ENCODE measurements at places on chromosomes 12 and 14.

- peak; percentile 37 for DNase-seq
Observed at GRCh38 chr14:28661171-28661772, 105.3 kb upstream of the FOXG1 start.

DNA sequence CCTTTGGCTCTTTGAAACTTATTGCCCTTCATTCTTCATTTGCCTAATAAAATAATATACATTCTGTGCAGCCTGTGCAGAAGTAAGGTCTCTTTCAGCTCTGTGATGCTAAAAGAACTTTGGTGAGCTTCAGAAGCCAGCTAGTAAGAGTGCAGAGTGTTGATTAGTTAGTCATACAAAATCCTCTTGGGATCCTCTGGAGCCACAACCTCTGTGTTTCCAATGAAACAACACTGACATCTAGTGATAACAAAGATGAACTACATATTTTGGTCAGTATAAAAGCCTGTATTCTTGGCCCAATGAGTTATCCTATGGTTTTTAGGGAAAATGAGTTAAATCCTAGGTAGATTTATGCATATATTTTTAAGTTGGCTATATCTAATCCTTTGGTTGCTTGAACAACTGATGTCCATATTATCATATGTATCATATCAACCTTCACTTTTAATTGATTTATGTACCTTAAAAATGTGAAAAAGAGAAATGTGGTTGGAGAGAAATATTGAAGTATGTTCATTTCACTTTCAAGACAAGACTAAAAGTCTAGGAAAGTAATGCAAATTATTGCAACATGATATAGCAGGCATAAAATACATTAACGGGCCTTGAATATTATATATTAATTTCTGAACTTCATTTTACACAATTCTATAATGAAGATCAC lies 158.4 kb downstream of the KLHL28 start:
- DNase-seq = peak; percentile 61

DNA sequence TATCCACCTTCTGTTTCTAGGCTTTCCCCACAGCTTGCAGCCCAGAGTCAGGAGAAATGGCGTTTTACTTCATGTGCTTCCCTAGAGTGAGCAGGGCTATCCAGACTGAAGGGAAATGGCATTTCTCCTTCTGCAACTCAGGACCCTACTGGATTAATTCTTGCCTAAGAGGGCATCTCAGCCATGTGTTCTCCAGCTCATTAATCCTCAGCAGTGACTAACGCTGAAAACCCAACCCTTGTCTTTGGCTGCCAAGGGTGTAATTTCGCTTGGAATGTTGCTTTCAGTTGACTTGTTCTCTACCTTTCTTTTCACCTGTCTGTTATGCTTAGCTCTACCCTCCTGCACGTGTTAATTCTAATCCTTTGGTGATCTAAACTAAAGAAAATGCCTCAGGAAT lies 21.0 kb upstream of the EMP1 start:
- no peak for DNase-seq

- no peak for DNase-seq
Observed at GRCh38 chr12:56220611-56221231, 1.0 kb downstream of the RNF41 start.

DNA sequence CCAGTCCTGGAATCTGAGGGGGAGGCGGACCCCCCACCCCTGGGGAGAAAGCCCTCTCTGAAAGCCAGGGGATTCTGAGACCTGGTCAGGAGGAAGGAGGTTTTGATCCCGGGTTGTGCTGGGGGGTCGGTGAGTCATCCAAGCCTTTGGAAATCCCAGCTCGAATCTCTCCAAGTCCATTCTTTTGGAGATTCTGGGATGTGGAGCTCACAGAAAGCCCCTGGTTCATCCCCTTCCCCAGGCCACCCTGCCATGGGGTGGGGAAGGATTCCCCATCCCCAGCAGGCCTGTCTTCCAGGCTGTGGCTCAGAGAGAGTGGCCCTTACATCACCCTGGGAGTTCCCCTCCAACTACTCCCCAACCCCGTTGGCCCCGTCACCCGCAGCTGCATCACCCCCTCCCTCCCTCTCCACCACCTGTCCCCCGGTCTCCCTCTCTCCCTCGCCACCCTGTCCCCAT lies 14.3 kb downstream of the EXOC3L4 start:
- DNase-seq = no peak

DNA sequence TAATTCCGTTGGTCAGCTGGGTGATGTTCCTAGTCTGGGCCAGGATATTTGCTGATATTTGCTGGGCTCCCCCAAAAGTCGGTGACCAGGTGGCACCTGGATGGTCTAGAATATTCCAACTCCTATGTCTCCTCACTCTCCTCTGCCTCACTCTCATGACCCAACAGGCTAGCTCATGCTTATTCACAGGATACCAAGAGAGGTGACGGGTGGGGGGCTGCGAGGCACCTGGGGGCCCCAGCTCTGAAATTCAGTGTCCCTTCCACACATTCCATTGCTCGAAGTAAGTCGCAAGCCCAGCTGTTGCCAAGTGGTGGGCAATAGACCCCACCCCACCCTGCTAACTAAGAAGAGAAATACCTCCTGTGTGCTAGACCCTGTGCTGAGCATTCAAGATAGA lies 67.7 kb downstream of the C14orf132 start:
- DNase-seq = no peak

DNA sequence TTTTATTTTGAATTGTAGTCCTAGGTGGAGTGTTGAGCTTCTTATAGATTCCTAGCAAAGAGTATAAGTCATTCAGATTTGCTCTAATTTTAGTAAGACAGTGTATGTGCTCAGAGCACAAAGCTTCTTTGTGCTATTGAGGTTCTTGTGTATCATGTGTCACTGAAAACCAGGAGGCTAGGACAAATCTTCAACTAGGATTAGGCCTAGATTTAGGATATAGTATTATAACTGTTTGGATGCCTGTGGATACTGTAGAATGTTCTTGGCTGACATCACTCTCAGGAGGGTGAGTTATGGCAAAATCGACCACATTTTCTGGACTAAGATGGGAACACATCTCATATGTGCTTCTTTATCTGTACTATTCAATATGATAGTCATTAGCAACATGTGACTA lies 86.5 kb downstream of the DHRS2 start:
- DNase-seq = no peak

DNA sequence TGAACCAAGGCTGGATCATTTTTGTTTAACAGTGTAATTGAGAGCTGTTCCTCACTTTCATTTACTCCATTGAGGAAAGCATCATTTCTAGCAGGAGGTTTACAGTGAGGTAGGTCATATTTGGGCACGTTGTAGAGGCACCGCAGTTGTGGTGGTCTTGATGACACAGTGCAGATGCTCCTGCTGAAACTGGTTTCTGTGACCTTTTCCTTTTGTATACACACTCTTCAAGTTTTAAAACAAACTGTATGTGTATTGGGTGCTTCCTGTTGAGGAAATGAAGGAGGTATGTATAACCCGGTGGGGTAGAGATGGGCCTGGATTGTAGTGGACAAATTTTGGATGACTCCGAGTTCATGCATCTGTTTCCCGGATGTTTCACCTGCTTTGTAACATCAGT lies 456.3 kb upstream of the RGS6 start:
- no peak for DNase-seq

DNA sequence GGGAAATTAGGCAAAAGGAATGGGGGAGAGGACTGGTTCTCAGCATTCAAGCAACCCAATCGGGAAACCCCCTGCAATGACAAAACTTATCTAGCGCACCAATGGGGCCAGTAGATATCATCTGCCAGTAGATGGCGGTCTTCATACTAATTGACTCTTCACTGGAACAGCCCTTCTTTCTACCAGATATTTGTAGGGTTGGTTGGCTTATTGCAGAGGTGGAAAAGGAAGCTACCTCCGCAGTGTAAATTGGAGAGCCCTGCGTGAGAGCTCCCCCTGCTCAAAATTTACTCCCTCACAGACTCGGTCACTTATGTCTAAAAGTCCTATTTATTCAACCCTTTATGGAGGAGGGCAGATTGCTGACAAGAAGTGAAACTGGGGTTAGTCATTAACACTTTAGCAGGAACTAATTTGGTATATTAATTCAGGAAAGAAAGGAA lies 166.1 kb upstream of the CCND2 start:
- peak; percentile 73 for DNase-seq

DNA sequence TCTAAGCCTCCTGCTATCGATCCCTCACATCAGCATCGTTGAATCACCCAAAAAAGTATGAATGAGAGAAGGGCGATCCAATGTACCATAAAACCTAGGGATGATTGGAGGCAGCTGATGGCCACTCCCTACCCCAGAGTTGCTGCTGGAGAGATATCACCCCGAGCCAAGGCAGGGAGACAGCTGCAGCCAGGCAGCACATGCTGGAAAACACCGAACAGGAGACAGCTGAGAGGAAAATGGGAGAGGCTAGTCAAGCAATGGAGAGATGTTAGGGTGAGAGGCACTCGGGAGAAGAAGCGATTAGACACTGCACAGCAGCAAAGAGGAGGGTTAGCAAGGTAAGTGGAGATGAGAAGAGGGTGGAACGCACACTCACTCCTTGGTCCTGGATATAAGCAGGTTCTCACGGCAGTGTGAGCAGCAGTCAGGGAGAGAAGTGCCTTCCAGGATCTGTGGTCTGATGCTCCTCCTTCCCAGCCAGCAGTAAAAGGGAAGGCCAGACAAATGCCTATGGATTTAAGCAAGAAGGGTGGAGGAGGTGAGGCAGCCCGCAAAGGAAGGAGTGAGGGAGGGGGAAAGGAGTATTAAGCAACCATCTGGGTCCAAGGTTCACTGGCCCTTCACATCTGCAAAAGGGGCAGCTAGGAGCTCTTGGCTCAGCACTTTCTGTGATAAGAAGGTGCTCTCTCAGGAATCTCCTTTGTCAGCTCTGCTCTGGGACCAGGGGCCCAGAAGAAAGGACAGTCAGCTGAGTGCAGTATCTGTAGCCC lies at the start of gene SLC7A7:
Gene SLC7A7, minus strand, starts transcription at position 495 of the 773 bp plus-strand sequence. CDS start 2,037 bp downstream, outside the sequence.
- no peak for DNase-seq

- no peak for DNase-seq
Observed at GRCh38 chr12:116855744-116856470, 25.3 kb downstream of the HRK start.

- DNase-seq = no peak
Observed at GRCh38 chr14:54325766-54326165, 71.0 kb upstream of the CDKN3 start.

DNA sequence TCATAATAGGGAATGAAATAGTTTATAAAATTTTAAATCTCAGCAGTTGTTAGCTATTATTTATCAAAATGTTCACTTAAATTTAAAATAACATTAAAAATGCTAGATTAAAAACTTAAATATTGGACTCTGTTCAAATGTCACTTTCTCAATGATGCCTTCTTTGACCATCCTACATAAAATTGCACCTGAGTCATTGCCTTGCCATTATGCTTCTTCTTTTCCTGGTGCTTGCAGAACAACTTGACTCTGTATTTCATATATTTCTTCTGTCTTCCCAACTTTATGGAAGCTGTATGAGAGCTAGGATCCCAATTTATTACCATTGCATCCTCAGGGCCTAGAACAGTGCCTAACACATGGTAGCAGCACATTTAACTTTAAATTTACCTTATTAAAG lies 37.3 kb upstream of the CPM start:
- DNase-seq = no peak

GRCh38 chr14:66087231-66087630 lies 398.9 kb upstream of the CCDC196 start:
- no peak for DNase-seq

DNA sequence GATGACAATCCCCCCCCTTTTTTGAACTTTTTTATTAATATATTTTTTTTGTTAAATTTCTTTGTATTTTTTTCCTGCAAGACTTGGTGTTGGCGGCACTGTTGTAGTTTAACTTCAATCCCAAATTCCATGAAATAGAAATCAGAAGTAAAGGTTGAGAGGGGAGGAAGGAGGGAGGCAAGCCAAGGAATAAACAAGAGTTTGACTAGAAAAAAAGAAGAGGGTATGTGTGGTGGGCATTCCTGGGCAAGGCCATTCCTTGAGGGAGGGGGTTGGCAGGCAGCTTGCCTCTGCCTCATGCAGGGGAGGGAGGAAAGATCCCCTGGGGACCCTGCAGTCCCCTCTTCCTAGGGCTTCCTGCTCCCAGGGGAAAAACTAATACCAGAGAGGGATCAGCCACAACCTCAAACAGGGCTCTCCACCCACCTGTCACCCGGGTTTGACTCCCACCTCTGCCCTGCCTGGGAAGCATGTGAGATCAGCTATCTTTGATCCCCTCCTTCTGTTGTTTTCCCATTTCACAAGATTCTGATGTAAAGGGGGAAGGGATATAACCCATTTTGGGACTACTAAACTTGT lies 519 bp upstream of the AP1G2 start:
- no peak for DNase-seq

DNA sequence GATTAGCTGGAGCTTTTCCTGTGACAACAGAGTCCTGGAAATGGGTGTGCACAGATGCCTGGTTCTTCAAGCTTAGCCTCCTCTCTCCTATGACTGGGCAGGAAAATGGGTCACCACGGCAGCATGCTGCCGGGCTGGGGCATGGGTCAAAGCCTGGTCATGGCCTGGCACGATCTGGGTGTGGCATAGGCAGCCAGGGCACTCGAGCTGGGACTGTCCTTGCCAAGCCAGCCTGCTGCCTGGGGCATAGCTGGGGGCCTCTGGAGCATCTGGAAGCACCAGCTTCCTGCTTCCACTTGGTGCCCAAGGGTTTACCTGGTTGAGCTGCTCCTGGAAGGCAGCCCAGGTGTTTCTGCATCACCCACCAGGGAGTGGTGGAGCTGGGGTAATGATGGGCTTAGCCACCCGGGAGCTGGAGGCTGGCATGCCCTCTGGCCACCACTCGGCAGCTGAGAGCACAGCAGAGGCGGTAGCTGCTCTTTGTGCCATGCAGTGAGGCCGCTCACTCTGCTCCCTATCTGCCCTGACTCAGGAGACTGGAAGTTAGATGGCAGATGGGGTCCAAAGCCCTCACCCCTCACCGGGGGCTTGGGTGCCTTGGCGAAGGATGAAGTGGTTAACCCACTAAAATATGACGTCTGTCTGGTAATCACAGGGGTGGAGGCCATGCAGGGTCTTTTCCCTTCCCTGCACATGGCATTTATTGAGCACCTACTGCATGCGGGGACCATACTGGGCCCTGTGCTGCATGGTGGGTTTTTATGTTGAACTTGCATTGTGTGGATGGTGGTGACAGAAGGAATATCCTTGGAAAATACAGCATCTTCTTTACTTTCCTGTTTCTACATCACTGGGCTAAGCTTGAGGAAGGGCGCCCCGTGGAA lies 1.7 kb downstream of the OTUB2 start:
- DNase-seq = no peak

Measured in neural progenitor cell (in vitro differentiated cells).